Inflammatory macrophage treated with lipopolysaccharide for 1 hour (primary cell): ENCODE measurements at places on chromosomes 3 and 15.

DNA sequence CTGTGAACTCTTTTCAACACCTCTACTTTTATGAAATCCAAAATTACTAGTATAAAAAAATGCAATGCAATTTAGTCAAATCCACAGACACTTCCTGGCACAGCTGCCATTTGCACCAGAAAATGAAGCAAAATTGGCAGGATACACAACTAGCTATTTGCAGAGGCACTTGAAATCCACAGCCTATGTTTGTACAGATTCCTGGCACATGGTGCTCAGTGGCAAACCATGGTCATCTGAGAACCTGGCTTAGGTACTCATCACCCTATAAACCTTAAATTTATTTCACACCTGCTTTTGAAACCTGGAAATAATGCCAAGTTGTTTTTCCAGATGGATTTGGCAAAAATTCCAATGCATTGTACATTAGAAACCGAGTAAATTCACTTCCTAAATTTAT lies 20.2 kb upstream of the PPM1L start:
- DNase-seq = no peak

DNA sequence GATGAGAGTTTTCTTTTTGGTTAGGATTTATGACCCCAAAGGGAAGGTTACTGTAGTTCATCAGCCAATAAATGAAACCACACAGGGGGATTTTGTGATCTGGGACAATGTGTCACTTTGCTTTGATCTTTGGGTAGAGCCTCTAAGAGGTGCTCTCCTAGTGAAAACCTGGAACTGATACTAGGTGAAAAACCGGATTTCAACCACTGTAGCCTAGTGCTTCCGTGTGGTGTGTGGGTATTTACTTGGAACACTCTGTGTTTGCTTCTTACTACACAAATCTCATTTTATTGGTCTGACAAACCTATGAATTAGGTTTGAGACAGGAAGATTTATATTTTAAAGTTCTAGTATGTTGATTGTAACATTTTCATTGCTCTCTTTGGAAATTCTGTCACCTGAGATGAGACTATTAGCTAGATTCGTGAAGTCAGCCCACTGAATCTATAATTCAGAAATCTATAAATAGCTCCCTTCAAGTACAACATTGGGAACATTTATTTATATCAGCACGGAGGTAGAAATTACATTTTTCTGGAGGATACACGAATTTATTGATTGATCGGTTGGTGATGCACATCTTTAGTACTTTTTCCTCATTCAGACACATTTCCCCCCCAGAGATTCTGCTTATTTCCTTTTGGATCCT lies 119.8 kb downstream of the AKAP13 start:
- DNase-seq = no peak

DNA sequence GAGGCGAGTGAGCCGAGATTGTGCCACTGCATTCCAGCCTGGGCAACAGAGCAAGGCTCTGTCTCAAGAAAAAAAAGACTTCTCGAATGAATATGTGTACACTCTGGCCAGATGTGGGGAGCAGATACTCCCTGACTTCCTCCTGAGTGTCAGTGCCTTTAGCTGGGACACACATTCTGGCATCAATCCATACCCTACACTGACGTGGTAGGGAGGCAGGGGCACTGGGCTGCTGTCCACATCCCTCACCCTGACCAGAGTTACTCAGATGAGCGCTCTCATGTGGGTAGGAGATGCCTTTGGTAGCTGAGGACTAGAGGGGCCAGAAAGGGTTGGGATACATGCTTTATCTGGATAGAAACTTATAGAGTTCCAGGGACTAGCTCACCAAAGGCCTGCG lies 15.6 kb downstream of the LIMD1 start:
- no peak for DNase-seq

- no peak for DNase-seq
Measured at GRCh38 chr15:27853624-27854455, 245.3 kb downstream of the OCA2 start.

DNA sequence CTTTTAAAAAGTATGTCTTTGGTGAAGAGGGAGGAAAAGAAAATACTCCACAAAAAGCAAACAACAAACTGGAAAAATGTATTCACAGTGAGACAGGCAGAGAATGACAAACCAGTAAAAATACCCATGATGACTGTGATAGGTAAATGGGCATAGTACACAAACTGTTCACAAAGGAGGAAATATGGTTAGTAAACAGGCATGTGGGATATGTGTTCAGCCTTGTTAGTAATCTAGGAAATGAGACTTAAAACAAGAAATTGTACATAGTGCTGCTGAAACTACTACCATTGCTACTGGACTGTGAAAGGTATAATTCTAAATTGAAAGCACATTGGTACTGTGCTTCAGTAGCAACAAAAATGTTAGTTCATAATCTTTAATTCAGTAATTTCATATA lies 50.1 kb downstream of the UBE2E2 start:
- no peak for DNase-seq

DNA sequence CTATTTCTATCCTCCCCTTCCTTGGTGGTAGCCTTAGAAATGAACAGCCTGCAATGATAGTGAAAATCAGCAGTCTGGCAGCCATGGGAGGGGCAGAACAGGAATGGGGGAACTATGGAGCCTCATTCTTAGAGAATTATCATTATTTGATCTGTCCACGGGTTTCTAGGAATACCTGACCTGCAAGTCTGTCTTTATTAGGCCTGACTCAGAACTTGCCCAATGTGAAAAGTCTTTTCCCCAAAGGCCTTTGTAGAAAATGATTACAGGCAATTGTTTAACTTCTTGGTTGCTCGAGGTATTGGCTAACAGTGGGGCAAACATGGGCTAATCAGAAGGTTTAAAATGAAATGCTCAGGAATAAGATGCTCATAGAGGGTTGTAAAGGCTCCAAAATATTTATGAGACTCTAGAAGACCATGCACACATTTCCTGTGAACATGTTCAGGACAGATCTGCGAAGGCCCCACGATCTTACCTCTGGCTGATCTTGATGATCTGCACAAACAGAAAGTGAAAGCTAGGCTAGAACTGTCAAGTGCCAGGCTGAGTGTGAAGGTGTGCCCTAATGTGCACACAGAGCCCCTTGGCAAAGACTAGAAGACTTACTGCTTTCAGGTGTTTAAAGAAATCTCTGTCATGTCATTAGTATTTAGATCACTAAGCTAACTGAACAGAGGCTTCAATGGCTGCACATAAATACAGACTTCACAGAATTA lies 39.6 kb upstream of the LAMP3 start:
- no peak for DNase-seq

DNA sequence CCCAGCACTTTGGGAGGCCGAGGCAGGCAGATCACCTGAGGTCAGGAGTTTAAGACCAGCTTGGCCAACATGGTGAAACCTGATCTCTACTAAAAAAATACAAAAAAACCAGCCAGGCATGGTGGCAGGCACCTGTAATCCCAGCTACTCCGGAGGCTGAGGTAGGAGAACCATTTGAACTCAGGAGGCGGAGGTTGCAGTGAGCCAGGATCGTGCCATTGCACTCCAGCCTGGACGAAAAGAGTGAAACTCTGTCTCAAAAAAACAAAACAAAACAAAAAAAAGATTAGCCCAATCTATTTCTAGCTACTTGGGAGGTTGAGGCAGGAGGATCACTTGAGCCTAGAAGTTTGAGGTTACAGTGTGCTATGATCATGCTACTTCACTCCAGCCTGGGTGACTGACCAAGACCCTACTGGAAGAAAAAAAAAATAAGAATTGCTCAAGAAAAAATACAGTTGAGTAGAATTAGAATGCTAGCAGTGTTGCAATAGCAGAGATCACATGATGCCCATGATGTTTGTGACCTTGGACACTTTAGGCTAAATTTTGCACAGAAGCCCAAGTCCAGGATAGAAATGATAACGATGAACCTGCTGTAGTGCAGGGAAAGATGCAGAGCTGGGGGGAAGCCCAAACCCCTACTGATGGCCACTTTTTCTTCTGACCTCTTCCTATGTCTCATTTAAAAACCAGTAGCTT lies 162.2 kb downstream of the LPP start:
- DNase-seq = peak; percentile 48

GRCh38 chr3:143831994-143832393 lies 16.3 kb downstream of the SLC9A9 start:
- DNase-seq = no peak

- no peak for DNase-seq
Measured at GRCh38 chr15:37926136-37926535, 8.3 kb upstream of the TMCO5A start.

DNA sequence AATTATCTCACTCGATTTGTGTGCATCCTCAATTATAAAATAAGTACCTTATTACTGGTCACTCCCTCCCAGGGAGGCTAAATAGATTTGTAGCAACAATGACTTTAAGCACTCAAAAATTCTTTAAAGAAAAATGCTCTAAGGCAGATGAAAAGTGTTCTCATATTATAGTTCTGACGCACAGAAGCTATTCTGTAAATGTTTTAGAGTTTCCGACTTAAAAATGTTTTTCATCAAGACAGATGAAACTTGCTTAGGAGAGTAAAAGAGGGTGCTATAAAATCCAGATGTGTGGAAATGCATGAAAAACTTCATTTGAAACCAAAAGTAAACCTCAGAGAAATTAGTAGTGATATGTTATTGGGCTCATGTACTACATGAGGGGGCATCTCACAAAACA lies 398.4 kb upstream of the KCNMB2 start:
- no peak for DNase-seq

DNA sequence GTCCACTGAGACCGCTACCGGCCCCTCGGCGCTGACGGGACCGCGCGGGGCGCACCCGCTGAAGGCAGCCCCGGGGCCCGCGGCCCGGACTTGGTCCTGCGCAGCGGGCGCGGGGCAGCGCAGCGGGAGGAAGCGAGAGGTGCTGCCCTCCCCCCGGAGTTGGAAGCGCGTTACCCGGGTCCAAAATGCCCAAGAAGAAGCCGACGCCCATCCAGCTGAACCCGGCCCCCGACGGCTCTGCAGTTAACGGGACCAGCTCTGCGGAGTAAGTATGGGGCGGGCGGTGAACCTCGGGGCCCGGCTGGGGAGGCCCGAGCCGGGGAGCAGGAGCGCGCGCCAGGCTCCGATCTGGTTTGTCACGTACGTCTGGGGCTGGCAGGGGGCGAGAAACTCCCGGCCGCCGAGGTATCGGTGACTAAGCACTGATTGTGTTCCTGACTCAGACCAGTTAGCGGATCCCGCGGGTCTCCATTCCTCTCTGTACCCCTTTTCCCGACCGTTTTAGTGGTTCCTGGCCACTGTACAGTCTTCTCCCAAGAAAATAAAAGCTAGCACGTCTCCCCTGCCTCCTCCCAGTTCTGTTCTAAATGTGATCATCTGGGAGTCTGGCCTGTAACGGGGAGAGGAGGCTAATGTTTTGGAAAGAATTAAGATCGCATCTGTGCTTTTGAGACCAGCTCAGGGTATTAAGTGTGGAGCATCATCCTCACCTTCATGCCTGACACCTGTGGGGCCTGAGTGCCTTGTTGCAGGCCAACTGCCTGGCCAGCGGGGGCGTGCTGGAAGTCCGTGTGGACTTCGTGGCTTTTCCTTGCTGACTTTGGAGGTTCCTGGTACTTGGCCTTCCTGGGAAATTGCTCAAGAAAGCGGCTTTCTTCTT lies 691 bp downstream of the MAP2K1 start:
- DNase-seq = peak; percentile 45

- DNase-seq = no peak
Measured at GRCh38 chr15:80492874-80493273, 88.7 kb downstream of the ARNT2 start.

DNA sequence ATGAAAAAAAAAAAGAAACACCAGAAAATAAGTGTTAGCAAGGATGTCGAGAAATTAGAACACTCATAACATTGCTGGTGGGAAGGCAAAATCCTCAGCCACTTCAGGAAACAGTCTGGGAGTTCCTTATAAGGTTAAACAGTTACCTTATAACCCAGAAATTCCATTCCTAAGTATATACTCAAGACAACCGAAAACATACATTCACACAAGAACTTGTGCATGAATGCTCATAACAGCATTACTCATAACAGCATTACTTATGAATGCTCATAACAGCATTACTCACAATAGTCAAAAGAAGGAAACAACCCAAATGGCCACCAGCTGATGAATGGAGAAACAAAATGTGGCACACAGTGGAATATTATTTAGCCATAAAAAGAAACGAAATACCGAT lies 34.8 kb upstream of the DCP1A start:
- DNase-seq = no peak

DNA sequence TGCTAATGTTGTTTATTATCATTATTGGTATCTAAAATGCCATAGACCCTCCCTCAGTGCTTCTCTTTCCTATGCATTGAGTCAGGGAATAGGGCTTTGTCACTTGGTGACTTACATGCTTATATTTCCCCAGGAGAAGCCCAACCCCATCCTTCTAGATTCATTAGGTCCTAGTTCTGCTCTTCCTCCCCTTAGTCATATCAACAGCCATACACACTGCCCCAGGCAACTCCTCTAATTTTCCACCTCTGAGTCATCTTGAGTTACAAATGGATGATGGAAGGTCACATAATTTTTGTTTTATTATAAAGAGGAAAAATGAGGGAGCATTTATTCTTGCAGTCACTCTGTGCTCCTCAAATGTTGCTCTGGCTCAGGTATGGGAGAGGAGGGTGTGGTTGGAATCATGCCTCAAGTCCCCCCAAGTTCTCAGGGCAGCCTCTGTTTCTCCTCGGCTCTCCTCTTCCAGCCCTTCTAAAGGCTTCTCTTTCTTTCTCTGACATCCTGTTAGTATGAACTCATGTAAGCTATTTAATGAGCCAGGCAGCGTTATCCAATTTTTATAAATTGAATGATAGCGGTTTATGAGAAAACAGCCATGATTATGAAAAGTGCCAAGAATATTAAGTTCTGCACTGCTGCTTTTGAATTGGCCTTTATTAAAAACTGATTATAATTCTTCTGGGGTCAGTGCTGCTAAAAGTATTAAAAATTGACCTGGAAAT lies 45.6 kb upstream of the FSTL1 start:
- no peak for DNase-seq

DNA sequence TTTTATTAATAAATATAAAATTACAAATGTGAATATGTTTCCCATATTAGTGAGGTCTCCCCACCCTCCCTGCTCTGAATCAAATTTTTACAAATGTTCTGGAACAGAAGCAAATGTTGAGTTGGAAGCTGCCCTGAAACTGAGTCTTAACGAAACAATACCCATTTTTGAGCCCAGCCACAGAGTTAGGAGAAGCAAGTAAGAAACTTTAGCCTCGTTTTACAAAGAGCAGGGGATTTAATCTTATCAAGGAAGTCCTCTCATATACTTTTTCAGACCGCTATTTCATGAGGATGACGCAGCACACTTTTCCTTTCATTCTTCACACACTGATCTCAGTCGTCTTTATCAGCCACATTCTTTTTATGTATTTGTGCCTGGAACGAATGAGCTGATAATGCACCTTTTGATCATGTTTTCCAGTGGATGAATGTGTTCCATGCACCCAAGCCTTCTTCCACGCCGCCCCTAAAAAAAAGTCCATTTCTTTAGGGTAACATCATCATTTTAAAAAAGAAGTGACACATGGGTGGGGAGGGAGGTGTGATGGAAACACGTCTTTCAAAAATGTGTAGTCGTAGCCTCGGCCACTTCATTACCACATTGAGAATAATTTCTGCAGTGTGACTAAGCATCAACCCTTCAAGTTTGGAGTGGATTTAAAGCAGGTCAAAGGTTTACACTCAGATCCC lies 48.1 kb downstream of the SETMAR start:
- peak; percentile 67 for DNase-seq
